ENCODE measurements at places on chromosomes 12 and 14.

DNA sequence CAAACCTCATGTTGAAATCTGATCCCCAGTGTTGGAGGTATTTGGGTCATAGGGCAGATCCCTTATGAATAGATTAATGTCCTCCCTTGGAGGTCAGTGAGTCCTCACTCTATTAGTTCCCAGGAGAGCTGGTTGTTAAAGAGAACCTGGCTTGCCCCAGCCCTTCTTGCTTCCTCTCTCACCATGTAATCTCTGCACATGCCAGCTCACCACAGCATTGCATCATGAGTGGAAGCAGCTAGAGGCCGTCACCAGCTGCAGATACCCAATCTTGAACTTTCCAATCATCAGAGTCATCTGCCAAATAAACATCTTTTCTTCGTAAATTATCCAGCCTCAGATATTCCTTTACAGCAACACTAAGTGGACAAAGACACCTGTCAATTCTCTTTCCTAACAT lies 161.8 kb upstream of the IGF1 start:
- no peak for DNase-seq

GRCh38 chr12:102638777-102639176 lies 158.4 kb upstream of the IGF1 start:
- no peak for DNase-seq

DNA sequence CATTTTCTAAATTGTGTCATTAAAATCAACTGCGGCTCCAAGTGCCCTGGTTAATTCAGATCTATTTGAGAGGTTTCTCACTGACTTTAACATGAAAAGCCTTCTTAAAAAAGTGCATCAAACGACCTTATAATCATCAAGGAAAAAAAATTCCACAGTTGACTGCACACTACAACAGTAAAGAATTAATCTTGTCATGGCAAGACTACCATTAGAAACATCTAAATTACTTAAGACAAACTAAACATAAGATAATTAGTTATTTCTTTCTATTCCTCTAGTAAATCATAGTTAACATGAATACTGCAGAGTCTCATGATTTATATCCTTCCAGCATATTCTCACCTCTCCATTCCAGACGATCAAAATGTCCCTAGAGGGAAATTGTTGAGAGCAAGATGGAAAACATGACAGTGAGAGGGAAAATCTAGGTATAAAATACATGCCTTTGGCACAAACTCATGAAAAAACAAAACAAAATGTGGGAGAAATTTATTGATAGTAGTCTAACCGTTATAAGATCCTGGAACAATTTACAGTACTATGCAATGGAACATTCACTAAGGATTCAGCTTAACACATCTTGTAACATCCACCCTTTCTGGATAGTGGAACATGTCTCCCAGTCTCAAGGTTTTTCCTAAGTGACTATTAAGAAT lies 112.5 kb downstream of the PRKD1 start:
- DNase-seq, result no peak

- DNase-seq, result no peak
Measured at GRCh38 chr12:115500872-115501271, 776.6 kb downstream of the MED13L start.

GRCh38 chr12:23687947-23688346 lies 261.5 kb downstream of the SOX5 start:
- no peak for DNase-seq

DNA sequence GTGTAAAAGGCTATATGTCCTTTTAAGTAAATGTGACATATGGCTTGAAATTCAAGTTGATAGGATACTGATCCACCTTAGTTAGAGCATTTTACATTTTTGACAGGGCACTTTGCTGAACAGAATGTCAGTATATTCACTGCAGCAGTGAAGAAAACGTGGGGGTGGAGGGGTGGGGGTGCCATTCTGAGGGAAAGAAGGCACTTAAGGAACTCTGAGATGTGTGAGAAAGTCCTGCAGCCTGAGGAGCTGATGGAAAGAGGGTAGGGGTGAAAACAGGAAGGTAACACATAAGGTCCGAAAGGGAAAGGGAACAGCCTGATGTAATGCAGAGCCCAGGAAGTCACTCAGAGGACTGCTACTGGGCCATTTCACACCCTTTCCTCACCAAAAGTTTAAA lies 265.5 kb upstream of the GRIP1 start:
- no peak for DNase-seq

DNA sequence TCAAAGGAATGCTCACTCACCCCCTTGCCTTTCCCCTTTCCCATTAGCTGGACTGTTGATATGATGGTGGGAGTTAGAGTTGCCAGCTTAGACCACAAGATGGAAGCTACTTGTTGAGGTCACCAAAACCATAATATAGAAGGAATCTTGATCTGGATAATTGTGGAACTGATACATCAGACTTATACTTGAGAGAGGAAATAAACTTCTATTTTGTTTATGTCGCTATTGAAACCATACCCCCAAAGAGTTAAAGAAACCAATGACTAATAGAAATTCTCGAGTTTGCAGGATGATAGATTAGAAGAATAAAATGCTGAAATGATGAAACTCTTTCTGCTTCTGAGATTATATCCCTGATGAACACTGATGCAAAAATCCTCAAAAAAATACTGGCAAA lies 37.9 kb downstream of the TDG start:
- no peak for DNase-seq

DNA sequence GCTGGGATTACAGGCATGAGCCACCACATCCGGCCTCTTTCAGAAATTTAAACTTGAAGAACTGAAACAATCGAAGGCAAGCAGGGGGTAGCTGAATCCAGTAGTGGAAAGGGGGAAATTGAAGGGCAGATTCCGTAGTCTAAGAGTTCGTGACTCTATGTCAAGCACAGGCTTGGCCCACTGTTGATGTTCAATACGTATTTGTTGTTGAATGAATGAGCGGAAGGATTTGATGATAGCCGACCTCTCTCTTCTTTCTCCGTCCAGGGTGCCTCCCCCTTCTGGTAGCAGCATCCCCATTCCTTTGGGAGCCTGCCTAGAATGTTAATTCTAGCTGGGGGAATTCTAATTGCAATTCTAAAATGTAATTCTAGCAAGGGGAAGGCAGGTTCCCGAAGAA lies 59.8 kb upstream of the MED13L start:
- no peak for DNase-seq

GRCh38 chr12:43309959-43310358 lies 242.0 kb downstream of the ADAMTS20 start:
- DNase-seq, result no peak

DNA sequence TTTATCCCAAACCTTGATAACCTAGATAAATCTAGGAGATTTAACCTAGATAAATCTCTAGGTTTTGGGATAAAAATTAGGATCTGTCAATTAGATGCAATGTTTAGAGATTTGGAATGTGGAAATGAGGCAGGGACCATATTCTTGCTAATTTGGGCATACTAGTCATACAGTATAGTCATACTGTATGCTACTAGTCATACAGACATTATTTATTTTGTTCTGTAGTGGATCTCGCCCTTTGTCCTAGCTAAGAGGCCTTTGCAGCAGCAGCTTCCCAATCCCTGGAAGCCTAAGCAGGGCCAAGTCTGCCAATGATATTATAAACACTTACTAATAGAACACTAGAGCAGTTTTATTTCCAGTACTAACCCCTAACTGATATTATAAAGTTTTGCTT lies 136.4 kb downstream of the CEP128 start:
- DNase-seq, result no peak

GRCh38 chr12:8581098-8581784 lies 31.4 kb downstream of the AICDA start:
- DNase-seq, result no peak

- DNase-seq, result no peak
Measured at GRCh38 chr14:75832621-75833297, 149.0 kb downstream of the TGFB3 start.

Measured in activated naive CD4-positive, alpha-beta T cell treated with anti-CD3 and anti-CD28 coated beads, Interleukin-2, amount 50 U/mL, for 16 hours (primary cell).